HFFc6 (cell line): ENCODE measurements at places on chromosomes 5 and 9. TPM values are rescaled to one million over a fixed set of nuclear protein-coding genes. Genes with fewer than 3 reads are reported as not detected.

The PCDH12 gene
- 0.03 to 0.48 TPM (median 0.05 TPM) in 3 replicates for total RNA-seq

The SCGB3A2 gene
- not detected in 3 replicates for total RNA-seq

The CDH12 gene
- not detected in 2 replicates for total RNA-seq

The RASGRF2 gene
- 0.29 to 0.75 TPM (median 0.63 TPM) in 3 replicates for total RNA-seq

The NRG2 gene
- total RNA-seq: 0.15 to 0.35 TPM (median 0.18 TPM) in 3 replicates

The CD14 gene
- 1.2 to 1.6 TPM (median 1.2 TPM) in 3 replicates for total RNA-seq

DNA sequence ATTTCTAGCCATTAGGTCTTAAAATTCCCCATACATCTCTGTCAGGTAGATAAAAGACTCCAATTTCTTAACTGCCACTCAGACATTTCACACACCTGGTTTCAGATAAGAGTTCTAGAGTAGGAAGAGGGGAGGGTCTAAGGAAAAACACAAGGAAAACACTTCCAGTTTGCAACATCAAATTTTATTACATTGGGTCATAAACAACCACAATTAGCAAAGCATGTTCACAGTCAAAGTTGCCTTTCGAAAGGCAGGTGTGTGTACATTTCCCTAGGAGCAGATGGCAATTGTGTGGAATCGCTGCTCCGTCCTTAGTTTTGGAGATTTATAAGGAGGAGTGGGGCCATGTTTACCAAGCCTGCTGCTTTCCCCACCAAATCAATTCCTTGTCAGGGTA lies 120.8 kb downstream of the DMRT2 start:
- no peak for DNase-seq

- peak; percentile 81 for DNase-seq
Measured at GRCh38 chr9:107734256-107735013, 244.9 kb upstream of the KLF4 start.

DNA sequence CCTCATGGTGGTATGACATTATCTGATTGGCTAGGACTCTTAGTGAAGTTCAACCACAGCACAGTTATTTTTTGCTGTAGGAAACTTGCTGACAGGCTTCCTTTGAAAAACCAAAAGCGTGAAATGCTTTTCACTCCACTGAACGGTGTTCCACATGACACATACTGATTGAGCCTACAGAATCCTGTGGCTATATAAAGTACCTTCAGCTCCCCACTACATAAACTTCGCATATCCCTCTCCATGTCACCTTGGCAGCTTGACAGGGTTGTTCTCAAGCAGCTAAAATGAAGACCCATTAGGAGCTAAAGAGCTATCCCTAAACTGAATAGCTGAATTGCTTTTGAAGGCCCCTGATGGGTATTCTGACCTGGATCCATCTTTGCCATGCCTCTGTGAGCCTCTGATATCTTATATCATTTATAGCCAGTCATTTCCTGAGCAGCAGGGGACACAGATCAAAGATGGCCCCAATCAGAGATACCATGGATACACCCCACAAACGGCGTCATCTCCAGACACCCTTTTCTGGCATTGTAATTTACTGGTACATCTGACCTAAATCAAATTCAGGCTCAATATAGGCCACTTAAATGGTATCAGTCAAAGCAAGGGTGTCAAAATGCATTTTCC lies 91.5 kb downstream of the APBA1 start:
- DNase-seq: no peak

GRCh38 chr9:102435427-102435826 lies 559.7 kb upstream of the CYLC2 start:
- no peak for DNase-seq

DNA sequence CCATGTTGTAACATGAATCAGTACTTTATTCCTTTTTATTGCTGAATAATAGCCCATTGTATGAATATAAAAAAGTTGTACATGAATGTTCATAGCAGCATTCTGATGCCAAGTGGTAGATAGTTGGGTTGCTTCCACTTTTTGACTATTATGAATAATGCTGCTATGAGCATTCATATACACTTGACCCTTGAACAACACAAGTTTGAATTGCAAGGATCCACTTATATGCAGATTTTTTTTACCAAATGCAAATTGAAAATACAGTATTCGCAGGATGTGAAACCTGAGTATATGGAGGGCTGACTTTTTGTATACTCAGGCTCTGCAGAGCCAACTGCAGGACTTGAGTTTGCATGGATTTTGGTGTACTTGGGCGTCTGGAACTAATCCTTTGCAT lies 14.7 kb upstream of the SIL1 start:
- DNase-seq: no peak

DNA sequence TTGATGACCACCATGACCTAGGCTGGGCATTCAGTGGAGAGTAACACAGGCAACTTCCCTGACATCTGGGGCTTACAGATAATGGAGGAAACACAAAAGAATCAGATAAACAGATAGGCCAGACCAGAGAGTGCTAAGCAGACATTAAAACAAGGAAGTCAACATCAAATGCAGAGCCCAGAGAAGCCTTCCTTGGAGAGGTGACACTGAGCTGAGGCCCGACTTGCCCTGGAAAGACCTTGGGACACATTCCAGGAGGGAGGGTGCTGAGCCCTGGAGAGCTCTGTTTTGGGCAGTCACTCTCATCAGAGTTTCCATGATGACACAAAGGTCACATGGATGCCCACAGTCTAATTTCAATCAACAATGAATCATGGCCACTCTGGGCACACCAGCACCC lies 31.9 kb upstream of the C5orf58 start:
- DNase-seq: no peak

DNA sequence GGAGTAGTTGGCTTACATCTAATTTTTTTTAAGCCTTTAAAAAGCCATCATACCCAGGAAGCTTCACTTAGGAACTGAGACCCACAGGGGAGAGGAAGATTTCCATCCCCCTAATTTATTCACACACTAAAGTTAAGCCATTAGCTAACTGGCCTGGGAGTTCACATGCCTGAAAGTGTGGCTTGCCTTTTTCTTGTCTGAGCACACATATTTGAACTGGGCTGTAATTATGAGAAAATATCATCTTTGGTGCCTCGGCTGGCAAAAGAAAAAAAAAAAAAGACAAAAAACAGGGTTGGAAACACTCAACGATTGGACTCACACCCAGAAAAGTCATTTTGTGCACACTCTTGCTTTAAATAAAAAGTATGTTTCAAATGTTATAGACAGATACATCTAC lies 847.3 kb downstream of the MAT2B start:
- no peak for DNase-seq

GRCh38 chr9:137545123-137545522 lies 5.1 kb downstream of the PNPLA7 start:
- DNase-seq: no peak

DNA sequence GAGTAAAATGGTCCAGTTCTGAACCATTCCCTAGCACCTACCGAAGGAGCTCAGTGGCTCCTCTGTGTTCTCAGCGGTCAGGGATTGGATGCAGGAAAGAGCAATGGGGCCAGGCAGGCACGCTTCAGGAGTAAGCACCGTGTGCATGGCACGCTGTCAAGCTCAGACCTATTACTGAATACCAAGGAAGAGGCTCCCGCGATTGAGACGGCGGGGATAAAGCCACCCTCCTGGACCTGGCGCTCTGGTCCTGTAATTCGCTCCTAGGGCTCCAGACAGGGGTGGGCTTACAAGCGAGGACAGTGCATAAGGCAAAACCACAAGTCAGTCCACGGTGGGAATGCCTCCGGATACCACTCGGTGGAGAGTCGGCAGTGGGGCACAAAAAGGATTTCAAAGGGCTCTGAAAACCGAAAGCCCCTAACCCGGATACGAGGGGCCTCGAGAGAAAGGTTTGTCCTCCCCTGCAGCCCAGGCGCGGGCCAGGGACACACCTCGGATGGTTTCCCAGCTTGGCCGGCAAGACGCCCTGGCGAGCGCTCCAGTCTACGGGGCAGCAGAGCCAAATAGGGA lies 988 bp downstream of the OXCT1 start:
- DNase-seq: peak; percentile 13

GRCh38 chr5:171654881-171655280 lies 130.7 kb upstream of the SMIM23 start:
- DNase-seq: no peak

DNA sequence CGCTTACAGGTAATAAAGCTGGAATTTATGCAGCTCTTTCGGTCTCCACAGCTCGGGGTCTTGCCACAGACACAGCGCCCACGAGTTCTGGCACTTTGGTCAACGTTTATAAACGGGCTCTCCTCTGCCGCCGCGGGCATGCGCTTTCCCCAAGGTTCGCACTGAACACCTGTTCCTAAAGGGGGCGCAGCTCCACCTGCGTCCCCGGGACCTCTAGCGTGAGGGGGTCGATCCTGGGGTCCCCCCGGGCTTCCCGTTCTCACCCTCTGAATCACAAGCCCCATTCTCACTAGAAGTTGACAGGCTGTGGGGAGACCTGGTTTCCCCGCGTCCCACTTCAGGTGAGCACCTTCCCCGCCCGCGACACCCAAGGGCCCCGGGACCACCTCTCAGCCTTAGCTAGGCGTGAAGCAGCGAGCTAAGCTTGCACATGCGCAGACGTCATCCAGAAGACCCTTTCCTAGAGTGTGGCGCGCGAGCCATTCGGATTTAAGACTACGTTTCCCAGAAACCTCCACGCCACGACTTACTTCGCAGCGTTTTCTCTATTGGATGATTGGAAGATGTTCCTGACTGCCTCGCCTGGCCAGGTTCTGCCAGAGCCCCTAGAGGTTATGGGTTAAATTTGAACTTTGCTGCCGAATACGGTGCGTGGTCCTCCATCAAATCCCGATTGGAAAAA lies 21.3 kb upstream of the ZNF782 start:
- DNase-seq: no peak

- no peak for DNase-seq
Measured at GRCh38 chr9:110748251-110748893, 79.8 kb downstream of the MUSK start.

DNA sequence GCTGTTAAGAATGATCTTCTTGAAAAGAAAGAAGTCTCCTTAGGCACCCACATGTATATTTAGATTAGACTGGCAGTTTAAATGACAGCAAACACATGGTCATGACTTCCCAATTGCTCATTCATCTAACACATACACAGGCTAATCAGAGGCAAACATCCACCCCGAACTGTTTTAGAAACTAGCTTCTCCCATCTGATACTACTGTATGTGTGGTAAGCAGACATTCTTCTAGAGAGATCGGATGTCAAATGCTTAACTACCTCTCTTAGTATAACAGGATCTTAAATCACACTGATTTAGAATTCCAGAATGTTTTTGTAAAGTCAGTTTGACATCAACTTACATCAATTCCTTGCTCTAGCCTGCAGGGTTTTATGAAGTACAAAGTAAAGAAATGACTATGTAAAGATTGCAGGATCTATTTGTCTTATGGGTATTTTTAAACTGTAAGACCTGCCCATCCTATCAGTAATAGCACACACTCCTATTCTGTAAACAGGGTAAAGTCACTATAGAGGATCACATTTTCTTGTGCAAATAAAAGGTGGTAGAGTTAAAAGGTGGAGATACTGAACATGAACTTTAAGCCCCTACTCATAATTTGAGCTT lies 239.7 kb downstream of the MLLT3 start:
- DNase-seq: peak; percentile 40

GRCh38 chr9:19550009-19550408 lies 141.2 kb downstream of the ACER2 start:
- DNase-seq: no peak

DNA sequence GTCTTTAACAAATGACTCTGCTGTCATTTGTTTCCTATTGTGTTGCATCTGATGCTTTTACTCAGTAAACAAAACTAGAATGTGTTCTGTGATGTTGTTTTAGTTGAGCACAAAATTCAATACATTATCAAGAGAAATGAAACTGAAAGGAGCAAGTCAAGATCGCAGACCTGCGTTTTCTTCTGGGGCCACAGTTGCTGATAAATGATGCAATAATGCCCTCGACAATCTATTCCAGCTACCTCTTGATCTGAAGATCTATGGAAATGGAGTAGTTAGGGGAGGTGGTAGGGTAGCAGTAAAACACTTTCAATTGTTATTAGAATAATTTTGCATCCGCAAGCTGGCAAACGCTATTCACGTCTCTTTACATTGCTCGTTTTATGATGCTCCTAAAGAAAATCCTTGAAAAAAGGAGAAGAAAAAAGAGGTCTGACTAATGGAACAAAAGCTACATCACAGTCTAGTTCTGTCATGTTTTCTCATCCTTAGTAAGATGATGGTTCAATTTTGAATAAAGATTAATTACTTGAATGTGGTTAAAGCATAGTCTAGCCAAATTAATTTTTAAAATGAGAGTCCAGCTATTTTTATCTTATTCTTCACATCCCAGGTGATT lies 1.6 kb downstream of the ZNF366 start:
- no peak for DNase-seq

- no peak for DNase-seq
Measured at GRCh38 chr9:135255841-135256580, 168.5 kb downstream of the OLFM1 start.

DNA sequence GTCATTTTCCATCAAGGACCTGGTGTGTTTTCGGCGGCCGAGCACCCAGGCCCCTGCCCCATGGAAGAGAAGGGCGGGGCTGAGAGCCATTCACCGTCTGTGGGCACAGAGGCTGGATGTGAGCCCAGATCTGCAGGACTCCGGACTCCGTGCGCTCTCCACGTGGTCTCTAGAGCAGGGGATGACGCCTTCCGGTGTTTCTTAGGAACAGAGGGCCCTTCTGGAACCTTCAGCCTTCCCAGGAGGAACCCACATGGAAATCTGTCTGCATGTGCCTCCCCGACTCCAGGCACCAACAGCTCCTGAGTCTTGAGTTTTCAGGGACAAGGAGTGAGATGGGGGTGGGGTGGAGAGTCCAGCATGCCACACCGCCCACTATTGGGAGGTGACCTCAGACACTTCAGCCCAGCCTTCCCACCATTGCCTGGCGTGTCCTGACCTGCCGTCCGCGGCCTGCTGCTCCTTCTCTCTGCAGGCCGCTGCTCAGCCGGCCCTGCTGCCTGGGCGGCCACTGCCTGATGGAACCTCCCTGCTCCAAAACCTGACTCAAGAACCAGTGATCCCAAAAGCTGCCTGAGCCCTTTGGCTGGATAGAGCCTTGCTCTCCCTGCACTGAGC lies 2.4 kb upstream of the RXRA start:
- DNase-seq: no peak

- DNase-seq: no peak
Measured at GRCh38 chr5:121285801-121286521, 565.7 kb upstream of the FTMT start.

DNA sequence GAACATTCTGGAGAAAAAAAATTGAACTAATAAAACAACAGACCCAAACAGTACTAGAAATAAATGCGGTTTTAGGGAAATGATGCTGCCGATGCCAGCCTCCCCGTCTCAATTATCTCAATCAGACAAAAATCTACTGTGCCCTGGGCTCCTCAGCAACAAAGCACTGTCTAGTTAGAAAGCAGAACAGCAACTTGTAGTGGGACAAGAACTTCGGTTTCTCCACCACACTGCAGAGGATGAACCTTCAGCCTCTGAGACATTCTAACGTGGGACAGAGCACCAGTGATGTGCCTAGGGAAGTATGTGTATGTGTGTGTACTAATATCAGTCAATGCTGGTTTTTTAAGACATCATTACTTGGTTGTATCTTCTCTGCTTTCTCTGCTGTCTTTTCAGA lies 11.1 kb upstream of the CAST start:
- DNase-seq: no peak
